ENCODE measurements at places on chromosomes 3 and 15.

- no peak for DNase-seq
These were observed 316.9 kb downstream of the ZNF621 start for GRCh38 chr3:40841570-40842109.

- DNase-seq = no peak
These were observed 77.6 kb upstream of the CHD2 start for GRCh38 chr15:92822216-92823144.

GRCh38 chr3:45011756-45012508 is 14.2 kb upstream of the CLEC3B start:
- no peak for DNase-seq

- DNase-seq = no peak
These were observed 199.8 kb downstream of the TBC1D5 start for GRCh38 chr3:17542591-17542990.

GRCh38 chr15:25793354-25794050 is 69.6 kb downstream of the ATP10A start:
- DNase-seq = no peak

DNA sequence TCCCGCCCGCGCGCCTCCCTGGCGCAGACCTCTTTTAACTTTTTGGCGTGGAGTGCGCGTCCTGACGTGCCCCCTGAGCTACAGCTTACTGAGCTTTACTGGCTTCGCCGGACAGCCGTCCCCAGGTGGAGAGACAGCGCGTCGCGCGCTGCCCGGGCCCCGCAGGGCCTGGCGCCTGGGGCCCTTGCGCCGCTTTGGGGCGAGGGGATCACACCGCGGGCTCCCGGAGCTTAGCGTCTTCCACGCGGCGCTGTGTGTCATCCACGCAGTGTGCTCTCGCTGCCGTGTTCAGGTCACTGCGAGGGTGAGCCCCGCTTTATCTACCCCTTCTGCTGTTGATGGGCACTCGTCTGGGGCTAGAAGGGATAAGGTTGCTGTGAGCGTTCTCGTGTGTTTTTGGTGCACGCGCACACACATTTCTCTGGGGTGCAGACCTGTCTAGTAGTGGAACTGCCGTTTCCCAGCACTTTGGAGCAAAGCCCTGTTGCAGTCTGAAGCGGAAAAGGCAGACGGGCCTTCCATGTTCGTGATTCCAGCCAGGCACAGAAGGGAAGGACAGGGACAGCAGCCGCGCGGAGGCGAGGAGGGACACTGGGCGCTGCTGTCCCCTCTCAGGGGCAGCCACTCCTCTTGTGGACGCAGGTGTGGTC is 33.1 kb upstream of the ALDH1L1 start:
- DNase-seq = no peak

DNA sequence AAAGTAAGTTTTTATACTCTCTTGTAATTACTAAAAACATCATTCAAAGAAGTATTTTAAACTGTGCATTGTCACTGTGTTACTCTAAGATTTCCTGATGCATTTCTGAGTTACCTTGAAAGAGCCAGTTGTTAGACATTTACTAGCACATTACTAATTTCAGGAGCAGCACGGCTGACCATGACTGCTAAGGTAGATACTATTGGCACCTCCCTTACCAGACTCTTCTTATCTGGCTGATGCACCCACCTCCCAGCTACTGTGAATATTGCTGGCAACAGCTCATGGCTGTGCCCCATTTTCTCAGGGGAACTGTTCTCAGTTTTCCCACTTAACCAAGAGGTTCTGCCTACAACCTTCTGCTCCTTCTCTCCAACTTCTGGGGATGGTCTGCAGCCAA is 29.4 kb downstream of the COL6A5 start:
- no peak for DNase-seq
